ENCODE measurements at places on chromosomes 13 and 19.
A peak's percentile ranks its signal among the peaks of the same experiment; 100 is the strongest.

DNA sequence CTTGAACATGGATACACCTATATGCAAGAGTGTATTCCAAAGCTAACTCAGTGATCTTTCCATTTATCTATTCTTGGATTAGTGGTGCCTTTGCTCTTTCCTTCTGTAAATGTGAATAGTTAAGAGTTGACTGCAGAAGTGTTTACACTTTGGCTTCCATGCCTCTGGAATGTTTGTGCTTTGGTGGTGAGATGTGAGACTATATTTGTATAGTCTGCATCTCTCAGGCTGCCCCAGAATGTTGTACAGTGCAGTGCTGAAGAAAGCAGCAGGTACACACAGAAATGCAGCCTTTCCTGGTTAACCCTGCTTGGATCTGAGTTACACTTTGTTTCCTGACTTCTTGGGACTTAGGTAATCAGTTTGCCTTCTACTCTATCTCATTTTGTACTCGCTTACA, 90.2 kb downstream of the DNAJC15 start:
- no peak for DNase-seq

DNA sequence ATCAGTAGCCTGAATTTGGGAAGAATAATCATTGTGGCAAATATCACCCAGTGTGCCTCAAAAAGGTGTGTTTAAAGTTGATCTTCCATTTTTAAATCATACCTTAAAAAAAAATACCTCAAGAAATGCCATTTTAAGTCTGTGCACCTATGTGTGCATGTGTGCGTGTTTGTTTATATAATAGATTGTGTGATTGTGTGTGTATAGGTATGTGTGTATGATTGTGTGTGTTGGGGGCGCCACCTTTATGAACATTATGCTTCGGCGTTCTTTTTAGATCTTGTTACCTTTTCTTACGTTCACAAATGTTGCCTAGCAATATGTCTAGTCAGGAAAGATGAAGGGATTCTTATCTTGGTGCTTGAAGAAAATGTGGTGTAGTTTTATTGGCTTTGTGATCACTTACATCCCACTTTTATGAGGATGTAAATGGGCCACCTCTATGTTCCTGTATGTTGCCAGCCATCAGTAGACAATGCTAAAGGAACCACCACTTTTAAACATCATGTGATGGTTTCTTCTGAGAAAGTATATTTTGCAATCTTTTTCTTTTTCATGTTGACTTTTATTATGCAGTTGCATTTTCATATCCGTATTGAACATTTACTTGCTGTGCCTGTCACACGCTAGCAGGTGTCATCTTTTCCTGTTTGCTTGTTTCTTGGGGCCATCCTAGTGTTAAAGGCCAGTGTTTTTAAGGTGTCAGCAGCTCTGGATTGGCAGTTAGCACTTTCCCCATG, 2.2 kb upstream of the IRS2 start:
- no peak for DNase-seq

GRCh38 chr13:100128838-100129237, 39.9 kb downstream of the PCCA start:
- DNase-seq = no peak

DNA sequence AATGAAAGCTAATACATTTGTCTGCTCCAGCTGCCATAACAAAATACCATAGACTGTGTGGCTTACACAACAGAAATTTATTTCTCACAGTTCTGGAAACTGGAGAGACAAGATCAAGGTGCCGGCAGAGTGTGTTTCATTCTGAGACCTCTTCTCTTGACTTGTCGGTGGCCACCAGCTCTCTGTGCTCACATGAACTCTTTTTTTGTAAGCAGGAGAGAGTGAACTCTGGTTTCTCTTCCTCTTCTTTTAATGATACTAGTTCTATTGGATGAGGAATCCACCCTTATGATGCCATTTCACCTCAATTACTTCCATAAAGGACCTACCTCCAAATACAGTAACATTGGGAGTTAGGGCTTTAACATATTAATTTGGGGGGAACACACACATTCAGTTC, 11.7 kb downstream of the KCTD12 start:
- no peak for DNase-seq

- no peak for DNase-seq
Measured at GRCh38 chr19:41218615-41219507, at the start of gene AXL. Gene AXL, plus strand, starts transcription at chr19:41219223. Its CDS starts 170 bp downstream, at chr19:41219393.

- no peak for DNase-seq
Measured at GRCh38 chr19:2507109-2507508, 31.2 kb downstream of the GADD45B start.

GRCh38 chr13:20102525-20103180, 58.2 kb downstream of the GJA3 start:
- no peak for DNase-seq

- DNase-seq = peak; percentile 52
Measured at GRCh38 chr19:42386974-42387707, 3.0 kb downstream of the CNFN start.

GRCh38 chr19:2055931-2056836, 5.1 kb upstream of the MKNK2 start:
- DNase-seq = no peak

DNA sequence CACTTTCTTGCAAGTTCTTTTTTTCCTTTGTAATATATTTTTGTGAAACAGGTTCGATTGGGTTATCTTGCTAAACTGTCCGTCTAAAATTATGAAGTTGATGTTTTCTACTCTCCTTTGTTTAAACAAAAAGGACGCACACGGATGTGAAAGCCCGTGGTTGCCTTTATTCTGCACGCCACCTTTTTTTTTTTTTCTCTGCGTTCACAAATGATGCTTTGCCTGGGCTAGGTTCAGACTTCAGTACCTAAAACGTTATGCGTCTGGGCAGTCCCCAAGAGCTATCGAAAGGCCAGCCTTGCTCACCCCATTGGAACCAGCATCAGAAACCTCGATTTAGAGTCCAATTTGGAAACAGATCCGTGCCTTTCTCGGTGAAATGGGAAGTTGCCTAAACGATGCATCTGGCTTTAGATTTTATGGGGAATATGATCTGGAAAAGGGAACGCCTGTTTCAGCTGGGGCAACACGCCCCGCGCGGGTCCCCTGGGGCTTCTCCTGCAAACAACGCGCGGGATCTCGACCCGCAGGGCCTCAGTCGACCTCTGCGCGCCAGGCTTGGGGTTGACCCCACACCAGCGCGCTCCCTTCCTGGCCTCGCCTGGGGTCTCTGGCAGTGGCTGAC, 113.9 kb downstream of the KCNRG start:
- DNase-seq = no peak

GRCh38 chr13:52765611-52766390, 26.2 kb upstream of the CNMD start:
- DNase-seq = no peak

DNA sequence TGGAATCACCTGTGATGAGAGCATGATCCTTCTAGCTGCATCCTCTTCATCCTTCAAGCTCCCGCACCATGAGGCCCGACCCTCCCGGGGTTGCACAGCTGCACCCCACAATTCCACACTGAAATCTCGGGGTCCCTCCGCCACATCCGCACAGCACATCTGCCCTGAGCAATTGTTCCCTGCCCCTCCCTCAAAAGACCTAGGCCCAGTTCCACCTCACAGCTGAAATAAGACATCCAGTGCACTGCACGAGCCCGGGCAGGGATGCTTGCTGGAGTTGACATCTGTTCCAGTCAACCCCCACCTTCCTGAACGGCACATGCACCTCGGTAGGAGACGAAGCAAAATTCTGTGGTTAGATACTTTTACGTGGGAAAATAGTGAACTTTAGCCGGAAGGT, 14.7 kb upstream of the SOX1 start:
- DNase-seq = no peak

DNA sequence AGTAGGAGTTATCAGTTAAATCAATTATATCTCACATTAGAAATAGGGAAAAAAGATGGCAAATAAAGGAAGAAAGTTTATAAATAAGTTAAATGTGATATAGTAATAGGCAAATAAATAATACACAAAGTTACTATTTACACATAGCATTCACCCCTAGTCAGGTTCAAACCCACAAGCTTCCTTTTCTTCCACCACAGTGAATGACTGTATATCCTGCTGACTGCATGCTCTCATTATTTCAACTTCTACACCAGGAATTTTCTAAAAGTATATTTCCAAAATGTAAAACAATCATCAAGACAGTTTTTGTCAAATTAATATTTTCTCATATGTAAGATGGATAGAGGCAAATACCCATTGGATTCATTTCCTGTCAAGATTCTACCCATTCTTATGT, 548.6 kb upstream of the SLITRK5 start:
- no peak for DNase-seq
